Stimulated activated CD8-positive, alpha-beta memory T cell treated with anti-CD3 and anti-CD28 coated beads, Interleukin-4, amount 100 ng/mL, for 4 hours (primary cell): ENCODE measurements at places on chromosomes 2 and 18.

- no peak for DNase-seq
These were observed 141.9 kb upstream of the LGALSL start for GRCh38 chr2:64311948-64312621.

GRCh38 chr2:102470168-102470567, 2.9 kb upstream of the SLC9A4 start:
- DNase-seq = no peak

- DNase-seq = no peak
These were observed 249.1 kb downstream of the FAM210A start for GRCh38 chr18:13477147-13477683.

DNA sequence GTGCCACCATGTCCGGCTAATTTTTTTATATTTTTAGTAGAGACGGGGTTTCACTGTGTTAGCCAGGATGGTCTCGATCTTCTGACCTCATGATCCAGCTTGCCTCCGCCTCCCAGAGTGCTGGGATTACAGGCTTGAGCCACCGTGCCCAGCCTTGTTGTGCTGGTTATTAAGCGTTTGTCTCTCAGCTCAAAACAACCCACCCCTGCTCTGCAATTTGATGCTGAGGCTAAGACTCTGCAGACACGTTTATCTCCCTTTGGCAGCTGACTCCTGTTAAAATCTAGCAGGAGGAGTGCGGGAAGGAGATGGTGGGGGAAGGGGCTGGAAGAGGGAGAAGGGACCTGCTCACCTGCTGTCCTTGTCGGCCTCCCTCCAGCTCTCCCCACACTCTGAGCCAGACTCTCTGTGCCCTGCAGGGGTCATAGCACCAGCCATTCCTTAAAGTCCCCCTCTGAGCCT, 29.9 kb upstream of the IMPA2 start:
- no peak for DNase-seq

- no peak for DNase-seq
These were observed 61.9 kb downstream of the ASAP2 start for GRCh38 chr2:9268301-9269080.

GRCh38 chr2:203637471-203638167, 68.8 kb upstream of the CD28 start:
- DNase-seq = no peak
